ENCODE measurements at places on chromosomes 7 and 10. TPM values are rescaled to one million over a fixed set of nuclear protein-coding genes. Genes with fewer than 3 reads are reported as not detected.

GRCh38 chr10:104762793-104763192, 121.7 kb downstream of the SORCS3 start:
- DNase-seq: no peak

DNA sequence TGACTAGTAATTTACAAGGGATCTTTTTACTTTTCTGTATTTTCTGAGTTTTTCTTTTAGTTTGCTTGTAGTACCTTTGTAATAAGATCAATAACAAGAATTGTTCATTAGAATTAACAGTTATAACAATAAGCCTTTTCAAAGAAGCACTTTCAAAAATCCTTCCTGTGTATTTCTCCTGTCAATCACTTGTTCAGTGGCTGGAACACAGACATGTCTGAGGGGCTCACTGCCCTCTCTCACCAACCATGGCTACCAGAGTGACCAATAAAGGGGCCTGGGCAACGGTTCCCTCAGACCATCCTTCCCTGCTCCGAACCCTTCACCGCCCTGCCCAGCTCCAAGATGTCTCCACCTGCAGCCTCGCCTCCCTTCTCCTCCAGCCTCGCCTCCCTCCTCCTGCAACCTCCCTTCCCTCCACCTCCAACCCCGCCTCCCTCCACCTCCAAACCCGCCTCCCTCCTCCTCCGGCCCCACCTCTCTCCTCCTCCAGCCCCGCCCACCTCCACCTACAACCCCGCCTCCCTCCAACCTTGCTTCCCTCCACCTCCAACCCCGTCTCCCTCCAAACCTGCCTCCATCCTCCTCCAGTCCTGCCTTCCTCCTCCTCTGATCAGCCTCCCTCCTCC, 353.4 kb downstream of the TNS3 start:
- peak; percentile 46 for DNase-seq

DNA sequence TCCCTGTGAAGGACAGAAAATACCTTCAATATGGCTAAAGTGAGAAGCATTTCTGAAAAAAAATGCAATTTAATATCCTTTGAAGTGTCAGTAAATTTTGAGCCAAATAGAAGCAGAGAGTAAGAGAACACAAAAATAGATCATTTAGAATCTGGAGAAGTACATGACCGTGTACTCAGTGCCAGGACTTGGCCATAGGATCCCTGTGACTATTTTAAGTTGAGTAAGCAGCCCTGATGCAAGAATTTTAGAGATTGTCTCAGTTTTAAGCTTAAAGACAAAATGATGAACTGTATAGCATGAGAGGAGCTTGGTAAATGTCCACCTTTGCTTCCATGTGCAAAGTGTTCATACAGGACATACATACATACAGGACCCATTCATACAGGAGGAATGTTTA, 2.5 kb downstream of the PTER start:
- DNase-seq: no peak

- no peak for DNase-seq
These were observed 27.7 kb downstream of the ZCCHC24 start for GRCh38 chr10:79417731-79418130.

DNA sequence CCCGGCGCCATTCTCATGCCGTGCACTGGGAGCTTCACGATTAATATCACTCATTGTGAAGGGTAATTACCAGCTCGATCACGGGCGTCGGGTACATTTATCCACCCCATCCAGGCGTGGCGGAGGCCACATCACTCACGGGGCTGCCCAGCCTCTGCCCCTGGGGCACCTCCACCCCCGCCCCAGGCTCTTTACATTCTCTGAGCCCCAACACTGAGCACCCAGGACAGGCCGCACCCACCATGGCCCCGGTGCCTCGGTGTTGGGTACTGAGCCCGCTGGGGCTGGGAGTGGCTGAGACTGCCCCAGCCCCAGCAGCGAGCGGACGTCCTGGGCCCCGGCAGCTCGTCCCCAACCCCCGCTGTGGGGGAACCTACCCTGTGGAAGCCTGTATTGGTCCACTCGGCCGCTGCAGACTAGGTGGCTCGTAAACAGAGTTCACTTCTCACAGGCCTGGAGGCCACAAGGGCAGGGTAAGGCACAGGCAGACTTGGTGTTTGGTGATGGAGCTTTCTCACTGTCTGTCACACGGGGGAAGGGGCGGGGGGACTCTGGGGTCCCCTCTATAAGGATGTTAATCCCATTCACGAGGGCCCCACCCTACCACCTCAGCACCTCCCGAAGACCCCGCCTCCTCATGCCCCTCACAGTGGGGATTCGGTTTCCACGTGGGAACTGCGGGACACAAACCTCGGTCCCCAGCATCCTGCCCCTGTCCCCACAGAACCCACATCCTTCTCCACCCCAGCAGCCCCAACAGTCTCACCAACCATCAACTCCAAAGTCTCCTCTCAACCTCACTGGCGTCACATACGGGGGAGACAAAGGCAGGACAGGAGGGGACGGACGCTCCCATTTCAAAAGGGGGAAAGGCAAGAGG, 184.1 kb downstream of the ELFN1 start:
- DNase-seq: no peak

TSPAN33 gene
- total RNA-seq: 44.8 TPM

Measured in OCI-LY7 (cell line).